T-helper 17 cell (primary cell): ENCODE measurements at places on chromosomes 13 and 19. TPM values are rescaled to one million over a fixed set of nuclear protein-coding genes. Genes with fewer than 3 reads are reported as not detected.

DNA sequence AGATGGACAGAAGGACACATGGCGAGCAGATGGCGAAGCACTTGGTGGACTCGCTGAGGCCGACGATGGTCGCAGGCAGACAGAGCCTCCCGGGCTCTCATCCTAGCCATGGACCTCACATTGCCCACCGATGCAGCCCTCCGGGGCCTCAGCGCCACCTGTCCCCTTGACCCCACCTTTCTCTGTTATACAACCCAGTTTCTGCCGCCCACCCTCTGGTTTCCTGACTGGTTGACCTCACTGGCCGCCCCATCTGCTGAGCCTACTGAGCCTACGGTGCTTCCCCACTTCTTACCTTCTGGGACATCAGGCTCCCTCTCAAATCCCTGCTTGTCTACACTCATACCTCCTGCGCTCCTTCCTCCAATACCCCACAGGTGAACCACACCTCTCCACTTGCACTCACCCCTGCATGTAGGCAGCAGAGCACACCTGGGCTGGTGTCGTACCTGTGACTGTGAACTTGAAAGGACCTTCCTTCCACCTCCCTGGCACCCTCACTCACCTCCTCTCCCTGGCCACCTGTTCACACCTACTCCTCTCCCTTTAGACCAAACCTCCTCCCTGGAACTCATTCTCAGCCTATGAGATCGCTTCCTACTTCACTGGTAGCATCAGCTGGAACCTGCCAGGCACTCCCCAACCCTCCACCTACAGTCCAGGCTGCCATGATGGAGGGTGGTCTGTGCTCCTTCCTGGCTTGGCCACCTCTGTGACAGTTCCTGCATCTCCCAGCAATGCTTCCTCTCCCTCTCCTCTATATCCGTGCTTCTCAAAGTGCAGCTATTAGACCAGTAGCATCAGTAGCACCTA lies 36.1 kb downstream of the HPN start:
- no peak overlapping the region for H3K27ac ChIP-seq
- no peak for DNase-seq
- H3K27me3 ChIP-seq = peaks cover 26% of the 10 kb centered on the region
- H3K36me3 ChIP-seq = peaks cover 7% of the 10 kb centered on the region

- no peak overlapping the region for H3K4me3 ChIP-seq
- no peaks in the 10 kb centered on the region for H3K27me3 ChIP-seq
- H3K4me1 ChIP-seq = no peaks in the 10 kb centered on the region
- DNase-seq = no peak
- no peak overlapping the region for H3K27ac ChIP-seq
Observed at GRCh38 chr19:23406721-23407120, 11.4 kb upstream of the ZNF91 start.

DNA sequence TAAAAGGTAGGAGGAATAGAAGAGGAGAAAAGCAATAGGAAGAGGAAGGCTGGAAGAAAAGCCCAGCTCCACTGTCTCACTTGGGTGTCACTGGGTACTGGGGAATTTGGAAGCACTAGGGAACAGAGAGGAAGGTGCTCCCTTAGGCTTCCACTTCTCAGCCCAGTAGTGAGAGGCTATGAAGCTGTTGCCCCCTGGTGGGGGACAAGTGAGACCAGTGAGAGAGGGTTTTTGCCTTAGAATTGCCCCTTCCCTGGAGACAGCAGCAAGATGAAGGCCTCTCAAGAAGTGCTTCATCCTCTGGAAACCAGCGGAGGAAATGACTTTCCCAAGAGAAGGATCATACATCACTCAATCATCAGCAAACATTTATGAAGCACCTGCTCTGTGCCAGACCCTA lies 4.7 kb upstream of the ZNF606 start:
- no peaks in the 10 kb centered on the region for H3K4me1 ChIP-seq
- H3K4me3 ChIP-seq = no peak overlapping the region
- DNase-seq = no peak
- no peak overlapping the region for H3K27ac ChIP-seq

- H3K27me3 ChIP-seq = peaks cover 1% of the 10 kb centered on the region
- no peak overlapping the region for H3K4me3 ChIP-seq
- H3K36me3 ChIP-seq = no peaks in the 10 kb centered on the region
- DNase-seq = no peak
- no peaks in the 10 kb centered on the region for H3K4me1 ChIP-seq
- no peak overlapping the region for H3K27ac ChIP-seq
Observed at GRCh38 chr13:103009051-103009840, 57.0 kb downstream of the SLC10A2 start.

- no peaks in the 10 kb centered on the region for H3K36me3 ChIP-seq
- H3K4me1 ChIP-seq = no peaks in the 10 kb centered on the region
- peaks cover 18% of the 10 kb centered on the region for H3K27me3 ChIP-seq
- DNase-seq = no peak
Observed at GRCh38 chr19:21699197-21699596, 68.2 kb downstream of the ZNF100 start.

Gene PRRG2
- 1.3 TPM for total RNA-seq

Gene TMPRSS9
- not detected for total RNA-seq

Gene ATP11A
- 56.8 TPM for total RNA-seq
